ENCODE measurements at places on chromosomes 1 and 21.

DNA sequence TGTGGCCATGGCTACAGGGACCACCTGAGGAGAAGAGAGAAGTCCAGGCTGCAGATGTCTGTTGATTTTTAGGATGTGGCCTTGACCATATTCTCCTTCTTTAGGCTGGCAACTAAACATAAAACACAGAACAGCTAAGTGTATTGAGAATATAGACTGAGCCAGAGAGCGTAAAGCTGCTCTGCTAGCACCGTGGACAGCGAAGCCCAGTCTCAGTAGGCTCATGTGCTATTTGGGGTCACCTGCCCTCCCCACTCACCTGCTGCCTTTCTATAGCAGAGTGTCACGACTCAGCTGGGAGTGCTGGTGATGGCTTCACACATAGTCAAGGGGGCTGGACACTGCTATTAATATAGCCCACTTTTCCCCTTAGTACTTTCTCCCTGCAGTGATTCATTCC lies 278.5 kb downstream of the KCNH1 start:
- no peak for DNase-seq

DNA sequence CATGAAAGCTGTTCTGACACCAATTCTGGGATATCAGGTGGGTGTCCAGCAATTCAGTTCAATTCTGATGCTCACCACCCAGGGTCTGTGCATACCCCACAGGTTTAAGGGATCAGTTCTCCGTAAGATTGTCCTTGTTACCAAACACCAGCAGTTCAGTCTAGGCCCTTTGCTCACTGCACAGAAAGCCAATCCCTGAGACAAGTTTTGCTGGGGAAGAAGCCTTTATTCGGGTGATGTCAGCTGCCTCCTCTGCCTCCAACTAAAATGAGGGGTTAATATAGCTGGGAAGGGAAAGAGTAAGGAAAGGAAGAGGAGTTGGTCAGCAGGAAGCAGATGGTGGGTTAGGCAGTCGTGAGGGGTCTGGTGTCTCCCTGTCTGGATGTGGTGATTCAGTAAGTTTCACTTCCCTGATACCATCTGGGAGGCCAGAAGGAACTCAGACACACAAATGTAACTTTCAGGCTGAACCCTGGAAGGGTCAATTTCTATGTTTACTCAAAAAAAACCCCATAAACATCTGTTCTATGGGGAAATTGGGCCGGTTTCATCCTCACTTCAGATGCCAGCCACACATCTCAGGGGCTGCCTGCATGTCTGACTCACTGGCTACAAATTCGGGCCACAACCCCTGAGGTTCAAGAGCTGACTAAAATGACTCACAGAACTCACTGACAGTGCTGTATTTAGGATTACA lies 83.3 kb upstream of the PGBD5 start:
- no peak for DNase-seq

GRCh38 chr1:63198871-63199394 lies 123.4 kb upstream of the FOXD3 start:
- no peak for DNase-seq

DNA sequence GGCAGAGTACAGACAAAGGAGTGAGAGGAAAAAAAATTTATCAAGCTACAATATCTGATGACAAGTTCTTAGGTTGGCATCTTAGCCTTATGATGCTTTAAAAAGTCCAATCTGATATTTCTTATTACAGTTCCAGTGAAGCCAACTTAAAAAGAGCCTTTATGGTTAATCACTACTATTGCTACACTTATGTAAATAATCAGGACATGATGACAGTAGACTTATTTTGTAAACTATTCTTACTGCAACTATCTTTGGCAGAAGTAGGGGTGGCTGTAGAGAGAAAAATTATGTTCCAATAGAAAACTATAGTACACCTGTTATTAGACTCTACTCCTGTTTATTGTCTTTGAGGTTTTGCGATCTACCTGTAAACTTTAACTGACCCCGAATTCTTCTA lies 25.8 kb upstream of the NUF2 start:
- DNase-seq = no peak

DNA sequence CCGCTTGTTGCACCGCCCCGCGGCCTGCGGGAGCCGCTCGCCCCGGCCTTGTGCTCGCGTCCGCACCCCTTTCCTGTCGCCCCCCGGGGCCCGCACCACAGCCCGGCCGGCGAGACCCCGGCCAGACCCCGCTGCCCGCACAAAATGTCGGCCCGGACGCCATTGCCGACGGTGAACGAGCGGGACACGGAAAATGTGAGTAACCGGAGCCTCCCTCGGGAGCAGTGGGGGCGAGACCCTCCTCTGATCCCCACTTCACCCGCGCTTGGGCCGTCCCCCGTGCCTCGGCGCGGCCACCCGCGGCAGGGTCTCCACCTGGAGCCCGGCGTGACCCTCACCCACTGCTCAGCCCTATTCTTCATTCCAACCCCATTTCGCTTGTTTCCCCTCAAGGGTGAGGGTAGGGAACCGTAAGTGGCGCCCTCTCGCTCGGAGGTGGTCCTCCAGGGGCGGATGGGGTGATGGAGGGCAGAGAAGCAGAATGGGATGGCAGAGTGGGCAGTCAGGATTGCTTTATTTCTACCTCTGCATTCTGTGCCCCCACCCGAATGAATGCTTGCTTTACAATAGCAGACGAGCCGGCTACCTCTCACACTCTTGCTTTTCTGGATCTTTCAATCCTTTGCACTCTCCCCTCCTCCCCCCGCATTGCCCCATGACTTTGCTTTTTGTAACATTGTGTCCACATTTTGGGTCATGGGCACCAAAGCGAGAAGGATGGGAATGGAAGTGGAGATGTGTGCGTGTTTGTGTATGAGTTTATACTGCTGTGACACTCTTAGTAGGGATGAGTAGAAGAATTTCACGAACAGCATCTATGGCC lies 954 bp downstream of the MARK1 start:
- DNase-seq = no peak

GRCh38 chr1:227883641-227884301 lies 64.0 kb downstream of the WNT9A start:
- DNase-seq = no peak

DNA sequence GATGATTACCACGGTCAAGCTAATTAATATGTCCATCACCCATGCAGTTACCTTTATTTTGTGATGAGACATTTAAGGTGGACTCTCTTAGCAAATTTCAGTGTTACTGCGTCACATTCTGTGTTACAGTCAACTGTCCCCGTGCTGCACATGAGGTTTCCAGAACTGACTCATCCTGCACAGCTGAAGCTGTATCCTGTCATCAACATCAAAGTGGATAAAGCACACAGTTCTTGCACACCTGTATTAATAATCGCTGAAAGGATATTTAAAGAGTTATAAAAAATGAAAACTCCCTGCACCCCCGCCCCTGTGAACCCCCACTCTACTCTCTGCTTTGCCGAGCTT lies 3.4 kb upstream of the KRTAP10-5 start:
- DNase-seq = no peak

DNA sequence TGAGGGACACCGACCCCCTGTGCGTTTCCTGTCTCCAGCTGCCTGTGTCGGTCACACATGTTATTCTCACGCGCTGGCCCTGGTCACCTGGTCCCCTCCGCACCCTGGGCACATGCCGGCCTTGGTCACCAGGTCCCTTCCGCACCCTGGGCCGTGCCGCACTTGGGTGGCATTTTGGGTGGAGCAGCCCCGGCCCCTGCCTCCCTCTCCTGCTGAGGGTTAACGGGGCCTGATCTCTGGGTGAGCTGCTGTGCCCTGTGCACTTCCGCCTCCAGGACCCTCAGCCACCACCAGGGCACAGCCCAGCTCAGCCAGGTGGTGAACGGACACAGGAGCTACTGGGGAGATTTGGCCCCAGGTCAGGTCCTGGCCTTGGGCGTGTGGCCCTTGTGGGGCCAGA lies 26.6 kb downstream of the RRP1 start:
- DNase-seq = no peak

GRCh38 chr1:30117685-30118084 lies 605.7 kb downstream of the MATN1 start:
- no peak for DNase-seq

- DNase-seq = no peak
These were observed 2.0 kb upstream of the COQ8A start for GRCh38 chr1:226937940-226938725.

GRCh38 chr1:25451908-25452307 lies 21.2 kb downstream of the MACO1 start:
- no peak for DNase-seq

DNA sequence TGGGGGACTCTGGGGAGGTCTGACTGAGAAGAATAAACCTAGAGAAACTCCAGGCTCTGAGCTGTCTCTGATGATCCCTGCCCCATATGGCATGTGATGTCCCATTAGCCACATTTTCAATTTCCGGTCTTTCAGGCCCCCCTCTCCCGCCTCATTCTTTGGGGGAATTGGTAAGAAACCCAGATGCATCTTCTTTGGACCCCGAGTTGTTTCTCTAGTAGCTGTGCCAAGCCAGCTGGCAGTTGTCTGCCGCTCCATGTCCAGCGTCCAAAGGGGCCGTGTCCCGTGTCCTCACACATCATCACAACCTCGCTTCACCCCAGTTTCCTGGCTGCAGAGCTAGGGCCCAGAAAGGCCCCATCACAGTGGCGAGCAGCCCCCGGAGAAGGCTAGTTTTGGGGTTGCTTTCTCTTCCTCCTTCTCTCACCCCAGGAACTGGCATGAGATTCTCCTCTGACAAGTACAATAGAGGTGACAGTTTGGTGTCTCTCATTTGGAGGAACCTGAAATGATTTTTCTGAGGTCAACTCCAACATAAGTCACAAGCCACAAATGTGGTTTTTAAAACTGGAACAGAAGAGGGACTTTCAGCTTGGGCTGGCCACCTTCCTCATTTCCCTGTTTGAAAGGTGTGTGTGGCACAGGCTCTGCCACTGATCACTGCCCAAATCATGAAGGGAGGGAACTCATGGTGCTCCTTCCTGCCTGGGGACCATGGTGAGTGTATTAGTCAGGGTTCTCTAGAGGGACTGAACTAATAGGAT lies 6.4 kb upstream of the GPR157 start:
- DNase-seq = no peak

DNA sequence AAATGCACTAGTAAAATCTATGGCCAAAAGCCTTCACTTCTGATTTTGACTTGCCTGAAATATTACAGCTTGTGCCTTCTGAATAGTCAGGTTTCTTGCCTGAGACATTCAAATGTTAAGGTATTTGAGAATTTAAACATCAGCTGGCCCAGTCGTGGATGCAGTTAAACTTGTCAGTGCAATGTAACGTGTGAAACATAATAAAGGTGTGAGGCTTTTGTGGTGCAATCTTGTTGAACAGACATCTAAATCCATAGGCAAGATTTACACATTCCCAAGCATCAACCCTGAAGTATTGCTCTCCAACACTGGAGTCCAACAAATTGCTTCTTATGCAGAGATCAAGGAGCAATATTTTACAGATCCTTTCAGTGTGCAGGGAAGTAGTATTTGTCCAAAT lies 4.4 kb downstream of the CCN1 start:
- no peak for DNase-seq

DNA sequence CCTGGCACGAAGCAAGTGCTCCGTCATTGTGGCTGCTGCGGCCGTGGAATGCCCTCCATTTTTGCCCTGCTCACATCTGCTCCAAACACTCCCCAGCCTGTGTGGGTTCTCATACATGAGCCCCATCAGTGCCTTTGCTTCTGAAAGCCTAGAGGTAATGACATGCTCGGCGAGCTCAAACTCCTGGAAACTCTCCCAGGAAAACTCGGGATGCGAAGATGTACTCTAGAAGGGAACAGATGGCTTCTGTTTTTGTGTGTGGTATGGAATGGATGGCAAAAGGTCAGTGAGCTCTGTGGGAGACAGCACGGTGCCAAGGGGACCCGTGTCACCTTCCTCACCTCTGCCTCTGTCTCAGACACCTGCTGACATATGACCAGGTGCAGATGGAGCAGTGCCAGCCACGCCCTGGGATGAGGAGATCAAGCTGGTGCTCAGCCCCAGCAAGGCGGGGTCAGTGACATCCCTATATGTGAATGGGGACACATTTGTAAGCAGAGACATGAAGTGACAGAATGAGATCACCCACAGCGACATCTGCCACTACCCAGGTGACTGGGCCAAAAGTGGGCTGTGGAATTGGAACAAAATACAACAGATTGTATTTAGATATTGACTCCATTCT lies 84.1 kb upstream of the COX20 start:
- no peak for DNase-seq

DNA sequence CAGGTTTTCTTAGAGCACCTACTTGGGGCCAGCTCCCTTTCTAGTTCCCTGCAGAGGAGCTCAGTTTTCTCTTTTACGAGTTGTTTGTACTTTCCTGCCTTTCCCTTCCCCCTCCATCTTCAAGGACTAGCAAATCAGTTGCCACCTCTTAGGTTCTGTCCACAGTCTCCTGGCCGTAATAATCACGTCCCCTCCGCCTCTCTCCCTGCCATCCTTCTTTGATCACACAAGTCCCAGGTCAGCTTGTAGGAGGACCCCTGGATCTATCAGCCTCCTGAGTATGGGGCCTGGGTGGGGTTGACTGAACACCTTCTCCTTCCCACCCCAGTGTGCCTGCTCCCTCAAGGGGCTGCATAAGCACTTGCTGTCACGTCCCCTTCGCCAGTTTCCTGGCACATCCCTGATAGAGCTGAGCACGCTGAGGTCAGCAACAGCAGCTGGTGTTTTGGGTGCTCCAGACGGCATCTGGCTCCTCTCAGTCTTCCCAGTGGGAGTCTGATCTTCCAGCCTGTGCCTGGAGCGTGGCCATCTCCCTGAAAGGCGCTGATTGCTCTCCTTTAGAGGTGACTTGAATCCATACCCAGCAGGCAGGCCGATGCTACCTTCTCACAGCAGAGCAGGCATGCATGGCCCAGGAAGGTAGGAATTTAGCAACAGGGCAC lies 216.1 kb upstream of the TMEM51 start:
- DNase-seq = no peak

- no peak for DNase-seq
These were observed 6.7 kb downstream of the OR2T11 start for GRCh38 chr1:248627971-248628844.

- no peak for DNase-seq
These were observed 64.2 kb downstream of the SERINC2 start for GRCh38 chr1:31476891-31477846.

GRCh38 chr1:155305881-155306391 lies 2.7 kb upstream of the FDPS start:
- no peak for DNase-seq

DNA sequence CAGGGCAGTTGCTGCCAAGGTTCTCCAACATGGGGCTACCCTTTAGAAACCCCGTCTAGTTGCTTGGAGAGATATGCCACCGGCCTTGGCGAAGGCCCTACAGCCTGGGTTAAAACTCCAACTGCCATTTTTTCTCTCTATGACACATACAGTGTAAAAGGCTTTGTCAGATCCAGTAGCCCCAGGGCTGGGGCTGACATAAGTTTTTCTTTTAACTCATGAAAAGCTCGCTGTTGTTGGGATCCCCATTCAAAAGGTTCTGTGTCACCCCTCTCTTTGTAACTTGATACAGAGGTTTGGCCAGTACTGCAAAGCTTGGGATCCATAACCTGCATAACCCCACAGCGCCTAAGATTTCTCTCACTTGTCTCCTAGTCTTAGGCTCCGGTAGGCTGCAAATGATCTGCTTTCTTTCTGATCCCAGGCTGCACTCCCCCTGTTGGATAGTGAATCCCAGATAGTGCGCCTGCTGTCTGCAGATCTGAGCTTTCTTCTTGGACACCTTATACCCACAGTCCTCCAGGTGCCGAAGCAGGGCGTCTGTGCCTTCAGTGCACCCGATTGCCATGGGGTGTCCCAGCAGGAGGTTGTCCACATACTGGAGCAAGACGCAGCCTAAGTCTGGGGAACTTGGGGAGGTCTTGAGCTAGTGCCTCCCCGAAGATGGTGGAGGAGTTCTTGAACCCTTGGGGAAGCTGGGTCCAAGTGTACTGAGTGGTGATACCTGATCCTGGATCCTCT lies 406.2 kb downstream of the TGFB2 start:
- DNase-seq = no peak

Data from activated CD4-positive, CD25-positive, alpha-beta regulatory T cell treated with anti-CD3 and anti-CD28 coated beads, Interleukin-2, amount 50 U/mL, for 72 hours (primary cell).